ENCODE measurements at places on chromosomes 11 and 22.
A peak's percentile ranks its signal among the peaks of the same experiment; 100 is the strongest.

GRCh38 chr11:47565340-47566148 lies at the start of gene PTPMT1:
Gene PTPMT1, plus strand, starts transcription at chr11:47565599. Its CDS starts 24 bp downstream, at chr11:47565623.
- DNase-seq: peak; percentile 51

DNA sequence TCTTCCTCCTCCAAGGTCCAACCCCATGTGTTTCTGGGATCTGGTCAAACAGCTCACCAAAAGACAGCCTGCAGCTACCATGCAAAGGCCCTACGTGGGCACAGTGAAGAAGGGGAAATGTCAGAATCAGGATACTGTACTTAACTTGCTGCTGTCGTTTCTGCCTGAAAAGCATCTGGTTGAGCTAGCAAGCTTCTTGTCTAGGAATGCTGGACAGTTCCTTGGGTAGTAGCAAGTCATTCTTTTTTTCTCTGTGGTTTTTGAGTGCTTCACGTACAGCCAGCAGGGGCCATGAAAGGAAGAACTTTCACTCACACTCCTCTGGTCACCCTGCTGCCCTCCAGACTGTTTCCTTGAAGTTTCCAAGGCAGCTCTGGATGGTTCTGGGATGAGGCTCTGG lies 24.7 kb downstream of the RCOR2 start:
- DNase-seq: no peak

GRCh38 chr11:95229199-95229992 lies 1.6 kb downstream of the SESN3 start:
- no peak for DNase-seq

GRCh38 chr22:23404689-23405365 lies 175.3 kb downstream of the IGLL1 start:
- no peak for DNase-seq

- DNase-seq: no peak
These were observed 14.0 kb downstream of the CHORDC1 start for GRCh38 chr11:90208857-90209256.

DNA sequence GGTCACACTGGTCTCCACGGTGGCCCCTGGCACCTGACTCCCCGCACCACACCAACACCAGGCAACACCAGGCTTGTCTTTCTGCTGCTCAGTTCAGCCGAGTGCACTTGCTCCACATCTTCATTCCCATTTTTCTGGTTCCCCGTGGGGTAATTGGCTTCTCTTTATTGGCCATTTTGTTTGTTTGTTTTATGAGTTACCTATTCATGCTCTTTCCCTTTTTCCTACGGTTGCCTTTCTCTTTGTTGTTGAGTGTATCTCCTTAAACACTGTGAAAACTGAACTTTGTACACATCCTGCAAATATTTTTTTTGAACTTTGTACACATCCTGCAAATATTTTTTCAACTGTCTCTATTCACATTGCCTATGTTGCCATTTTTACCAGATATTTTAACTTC lies 834.0 kb downstream of the BRD1 start:
- DNase-seq: no peak

GRCh38 chr22:43110927-43111623 lies 525 bp downstream of the BIK start:
- DNase-seq: no peak

- DNase-seq: no peak
These were observed 82.1 kb upstream of the PTH start for GRCh38 chr11:13577881-13578280.

DNA sequence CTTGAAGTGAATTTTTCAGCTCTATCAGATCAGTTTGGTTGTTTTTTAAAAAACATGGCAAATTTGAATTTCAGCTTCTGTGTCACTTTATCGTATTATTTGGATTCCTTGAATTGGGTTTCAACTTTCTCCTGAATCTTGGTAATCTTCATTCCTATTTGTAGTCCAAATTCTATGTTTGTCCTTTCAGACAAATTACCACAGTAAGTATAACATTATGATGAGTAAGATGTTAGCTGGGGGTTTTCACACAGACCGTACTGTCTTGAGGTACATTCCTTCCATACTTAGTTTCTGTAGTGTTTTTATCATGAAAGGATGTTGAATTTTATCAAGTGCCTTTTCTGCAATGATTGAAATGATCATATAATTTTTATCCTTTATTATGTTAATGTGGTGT lies 28.0 kb downstream of the OR5B17 start:
- DNase-seq: no peak

DNA sequence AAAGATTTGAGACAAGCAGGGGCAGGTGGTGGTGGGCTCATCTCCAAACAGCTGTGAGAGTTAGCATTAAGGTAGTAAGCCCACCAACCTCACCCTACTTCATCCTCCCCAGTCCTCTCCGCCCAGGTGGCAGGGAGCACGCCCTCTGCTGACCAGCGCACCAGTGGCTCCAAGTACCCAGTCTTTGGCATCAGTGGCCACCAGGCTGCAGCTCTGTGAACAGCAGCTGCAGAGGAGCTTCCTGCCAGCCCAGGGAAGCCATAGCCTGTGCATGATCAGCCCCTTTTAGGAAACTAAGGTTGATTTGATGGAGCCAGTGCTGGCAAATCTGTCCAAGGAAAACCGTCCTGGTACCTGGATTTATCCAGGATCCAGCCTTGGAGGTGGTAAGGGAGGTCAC lies 21.7 kb downstream of the CAVIN3 start:
- no peak for DNase-seq

- DNase-seq: no peak
These were observed 1237.1 kb downstream of the FAM181B start for GRCh38 chr11:81496601-81497000.

GRCh38 chr22:28799606-28800307 lies 612 bp downstream of the XBP1 start:
- DNase-seq: no peak

GRCh38 chr11:80655834-80656233 lies 1215.0 kb upstream of the TENM4 start:
- DNase-seq: no peak

GRCh38 chr22:30423301-30423958 lies 2.1 kb upstream of the MTFP1 start:
- peak; percentile 61 for DNase-seq

DNA sequence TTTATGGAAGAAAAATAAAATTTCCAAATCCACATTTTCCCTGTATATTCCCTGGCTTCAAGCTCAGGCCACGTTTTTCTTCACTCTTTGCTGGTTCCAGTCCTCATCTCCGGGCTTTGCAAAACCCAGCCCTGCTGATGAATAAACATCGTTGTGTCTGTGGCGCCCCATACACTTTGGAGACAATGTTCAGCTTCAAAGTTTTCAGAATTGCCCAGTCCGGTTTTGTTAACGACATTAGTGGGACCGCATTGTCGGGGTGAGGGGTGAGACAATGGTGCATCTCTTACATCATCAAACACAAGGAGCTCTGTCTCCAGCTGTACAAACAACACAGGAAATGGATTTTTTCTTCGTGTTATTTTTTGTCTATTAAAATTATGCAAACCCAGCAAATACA lies 53.4 kb upstream of the HTATIP2 start:
- DNase-seq: no peak

GRCh38 chr22:35913925-35914324 lies 114.7 kb downstream of the RBFOX2 start:
- DNase-seq: no peak

GRCh38 chr11:115539844-115540243 lies 35.6 kb upstream of the CADM1 start:
- DNase-seq: no peak

- DNase-seq: no peak
These were observed 12.9 kb downstream of the CDC45 start for GRCh38 chr22:19492504-19493174.

GRCh38 chr22:19361501-19362103 lies 69.9 kb downstream of the HIRA start:
- DNase-seq: no peak

- no peak for DNase-seq
These were observed 17.6 kb downstream of the SELENOO start for GRCh38 chr22:50218153-50218995.

DNA sequence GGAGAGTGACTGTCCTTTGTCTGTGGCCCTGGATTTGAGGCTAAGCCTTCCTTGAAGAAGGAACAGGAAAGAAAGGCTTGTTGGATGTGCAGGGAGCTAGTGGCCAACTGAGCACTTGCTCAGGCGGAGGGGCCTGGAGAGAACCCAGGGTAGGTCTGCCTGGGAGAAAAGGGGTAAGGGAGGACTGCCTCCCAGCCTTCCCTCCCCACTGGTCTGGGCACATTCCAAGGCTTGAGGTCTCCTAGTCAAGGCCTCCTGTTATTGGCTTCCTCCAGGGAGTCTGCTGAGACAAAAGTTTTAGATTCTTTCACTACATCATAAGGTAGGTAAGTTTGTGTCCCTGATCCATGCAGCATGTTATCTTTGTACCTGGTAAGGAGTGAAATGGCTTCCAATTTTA lies 15.2 kb downstream of the KCNQ1OT1 start:
- no peak for DNase-seq

DNA sequence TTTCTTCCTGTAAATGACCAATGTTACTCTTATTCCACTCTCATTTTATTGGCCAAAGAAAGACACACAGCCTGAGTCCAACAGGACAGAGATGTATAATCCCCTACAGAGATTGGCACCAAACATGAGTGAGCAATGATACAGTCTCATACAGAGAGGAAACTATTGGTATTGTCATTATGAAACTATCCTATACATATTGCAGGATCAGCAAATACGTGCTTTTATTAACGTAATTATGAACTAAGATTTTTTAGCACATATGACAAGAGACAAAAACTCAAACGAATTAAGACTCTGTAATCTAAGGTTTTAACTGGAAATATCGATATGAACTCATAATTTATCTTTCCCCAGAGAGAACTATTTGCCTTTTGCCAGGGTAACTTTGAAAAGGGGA lies 99.3 kb upstream of the LDLRAD3 start:
- DNase-seq: no peak

DNA sequence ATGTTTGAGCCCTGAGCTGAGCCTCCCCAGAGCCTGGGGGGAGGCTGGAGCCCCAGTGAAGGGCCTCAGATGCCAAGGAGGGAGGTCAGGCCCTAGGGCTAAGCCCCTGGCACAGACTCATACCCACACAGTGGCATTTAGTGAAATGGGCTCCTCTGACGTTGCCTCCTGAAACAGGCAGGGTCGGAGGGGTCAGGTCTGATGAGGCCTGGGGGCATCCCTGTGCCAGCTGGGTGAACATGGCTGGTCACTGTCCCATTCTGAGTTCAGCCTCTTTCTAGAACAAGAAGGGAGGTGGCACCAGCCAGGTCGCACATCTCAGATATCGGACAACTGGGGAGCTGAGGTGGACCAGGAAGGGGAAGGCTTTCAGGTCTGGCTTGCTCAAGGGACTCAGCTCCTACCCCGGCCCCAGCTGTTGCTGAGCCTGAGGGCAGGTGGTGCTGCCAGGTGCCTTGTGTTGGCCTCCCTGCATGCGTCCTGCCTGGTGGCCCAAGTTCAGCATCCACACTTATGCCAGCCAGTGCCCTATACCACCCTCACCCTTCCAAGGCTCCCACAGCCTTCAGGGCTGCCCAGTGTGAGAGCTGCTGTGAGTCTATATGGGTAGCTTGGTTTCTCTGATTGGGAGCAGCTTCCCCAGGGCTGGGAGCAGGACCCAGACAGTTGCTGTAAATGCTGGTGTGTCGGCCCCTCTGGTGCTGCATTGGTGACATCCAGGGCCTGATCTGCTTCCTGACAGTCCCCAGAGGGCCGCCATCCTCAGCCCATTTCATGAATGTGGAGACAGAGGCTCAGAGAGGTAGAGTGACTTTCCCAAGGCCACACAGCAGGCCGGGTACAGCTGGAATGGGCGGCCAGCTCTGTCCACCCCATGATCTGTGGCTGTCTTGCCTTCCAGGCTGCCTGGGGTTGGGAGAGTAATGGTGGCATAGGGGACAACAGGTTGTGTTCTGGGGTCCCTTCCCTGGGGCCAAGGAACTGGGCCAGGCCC lies 32.8 kb upstream of the PPARA start:
- no peak for DNase-seq

GRCh38 chr11:36408498-36409136 lies 101.5 kb downstream of the TRAF6 start:
- DNase-seq: no peak
